ENCODE measurements at places on chromosomes 2 and 18. TPM values are rescaled to one million over a fixed set of nuclear protein-coding genes. Genes with fewer than 3 reads are reported as not detected.

TWIST2 gene
- total RNA-seq: not detected

MYO7B gene
- total RNA-seq: 1.5 TPM

ANKRD53 gene
- total RNA-seq: not detected

CRYGC gene
- total RNA-seq: not detected

LIMS3 gene
- 0.18 TPM for total RNA-seq

- DNase-seq: no peak
Measured at GRCh38 chr2:50613161-50613560, 418.8 kb downstream of the NRXN1 start.

GRCh38 chr2:172449911-172450550 lies 22.6 kb downstream of the ITGA6 start:
- DNase-seq: peak; percentile 49

- no peak for DNase-seq
Measured at GRCh38 chr18:12745095-12745795, 42.4 kb downstream of the PSMG2 start.

GRCh38 chr2:234158812-234159211 lies 108.3 kb downstream of the SPP2 start:
- no peak for DNase-seq

- DNase-seq: peak; percentile 60
Measured at GRCh38 chr2:36618381-36618780, 20.4 kb upstream of the FEZ2 start.

GRCh38 chr2:7824211-7824610 lies 857.6 kb upstream of the ID2 start:
- no peak for DNase-seq

DNA sequence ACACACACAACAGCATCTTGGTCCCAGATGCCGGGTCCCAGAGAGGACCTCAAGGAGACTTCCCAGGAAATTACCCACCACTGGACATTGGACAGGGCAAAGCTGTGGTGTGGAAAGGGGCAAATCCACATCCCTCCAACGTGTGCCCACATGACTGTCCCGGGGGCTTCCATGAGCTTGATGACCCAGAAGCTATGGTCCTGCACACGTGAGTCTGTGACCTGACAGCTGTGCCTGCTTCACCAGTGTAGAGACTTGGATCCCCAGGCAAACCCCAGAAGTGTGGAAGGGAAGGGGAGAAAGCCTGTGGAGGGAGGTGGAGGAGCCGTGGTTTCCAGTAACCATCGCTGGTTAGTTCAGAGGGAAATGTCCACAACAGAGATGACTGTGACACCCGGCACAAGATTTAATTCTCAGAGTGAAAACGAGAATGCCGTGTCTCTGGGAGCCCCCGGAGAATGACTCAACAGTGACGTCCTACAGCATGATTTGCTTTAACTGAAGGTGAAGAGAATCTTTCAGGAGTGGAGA lies 19.1 kb upstream of the GPR55 start:
- peak; percentile 80 for DNase-seq

GRCh38 chr2:71903841-71904240 lies 243.8 kb downstream of the CYP26B1 start:
- DNase-seq: no peak

- DNase-seq: peak; percentile 19
Measured at GRCh38 chr2:235740821-235741220, 247.0 kb downstream of the AGAP1 start.
